Activated T-helper 1 cell treated with anti-CD3 and anti-CD28 coated beads, Interleukin-12 subunit alpha, Interleukin-12 subunit beta, Interleukin-2, Interleukin-4 antibody, amounts not matched to agents 30 ng/mL and 10 ng/mL and 1 ng/mL, durations not matched to agents 14 hours and 24 hours and 36 hours (primary cell): ENCODE measurements at places on chromosomes 13 and 19.
A peak's percentile ranks its signal among the peaks of the same experiment; 100 is the strongest.

DNA sequence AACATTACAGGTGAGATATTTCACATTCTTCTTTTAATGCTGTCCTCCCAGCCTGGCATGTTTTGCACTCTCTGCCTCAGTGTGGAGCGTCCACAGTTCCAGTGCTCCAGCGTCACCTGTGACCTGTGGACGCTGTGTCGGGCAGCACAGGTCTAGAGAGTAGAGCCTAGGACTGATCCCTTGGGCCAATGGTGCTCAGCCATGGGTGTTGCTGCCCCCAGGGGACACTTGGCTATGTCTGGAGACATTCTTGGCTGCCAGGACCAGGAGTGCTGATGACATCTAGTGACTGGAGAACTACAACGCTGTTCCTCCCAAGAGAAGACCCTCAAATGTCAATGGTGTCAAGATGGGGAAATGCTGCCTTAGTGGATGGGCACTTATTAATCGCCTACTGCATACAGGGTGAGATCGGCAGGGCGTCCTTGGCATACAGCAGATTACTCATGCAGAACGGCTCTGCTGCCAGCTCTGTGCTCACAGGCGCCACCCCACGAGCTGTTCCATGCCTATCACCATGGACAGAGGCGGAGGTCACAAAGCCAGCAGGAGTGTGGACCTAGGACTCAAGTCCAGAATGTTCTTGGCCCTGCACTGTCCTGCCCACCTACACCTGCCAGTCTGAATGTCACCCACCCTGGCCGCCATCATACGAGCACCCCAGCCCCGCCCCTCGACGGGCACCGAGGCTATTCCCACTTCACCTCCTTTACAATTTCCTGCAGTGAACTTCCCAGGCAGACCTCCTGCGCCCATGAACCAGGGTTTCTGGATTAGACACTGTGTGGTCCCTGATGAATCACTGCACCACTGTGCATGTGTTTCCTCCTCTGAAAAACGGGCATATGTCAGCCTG lies 13.9 kb upstream of the MADCAM1 start:
- DNase-seq = no peak

DNA sequence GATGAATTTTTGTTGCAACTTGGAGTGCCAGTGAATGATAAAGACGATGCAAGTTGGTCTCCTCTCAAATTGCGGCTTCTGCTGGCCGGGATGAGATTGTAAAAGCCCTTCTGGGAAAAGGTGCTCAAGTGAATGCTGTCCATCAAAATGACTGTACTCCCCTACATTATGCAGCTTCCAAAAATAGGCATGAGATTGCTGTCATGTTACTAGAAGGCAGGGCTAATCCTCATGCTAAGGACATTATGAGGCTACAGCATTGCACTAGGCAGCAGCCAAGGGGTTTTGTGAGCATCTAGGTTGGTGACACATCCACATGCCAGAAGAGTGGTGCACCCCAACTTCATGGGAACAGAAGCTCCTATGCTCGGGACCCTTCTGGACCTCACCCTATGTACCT lies 22.2 kb upstream of the KLF5 start:
- DNase-seq = no peak

- no peak for DNase-seq
Measured at GRCh38 chr19:48779636-48780035, 24.3 kb downstream of the FGF21 start.

- DNase-seq = no peak
Measured at GRCh38 chr19:40684280-40684679, 6.2 kb downstream of the NUMBL start.

- DNase-seq = no peak
Measured at GRCh38 chr19:34094960-34095359, 77.3 kb upstream of the LSM14A start.

DNA sequence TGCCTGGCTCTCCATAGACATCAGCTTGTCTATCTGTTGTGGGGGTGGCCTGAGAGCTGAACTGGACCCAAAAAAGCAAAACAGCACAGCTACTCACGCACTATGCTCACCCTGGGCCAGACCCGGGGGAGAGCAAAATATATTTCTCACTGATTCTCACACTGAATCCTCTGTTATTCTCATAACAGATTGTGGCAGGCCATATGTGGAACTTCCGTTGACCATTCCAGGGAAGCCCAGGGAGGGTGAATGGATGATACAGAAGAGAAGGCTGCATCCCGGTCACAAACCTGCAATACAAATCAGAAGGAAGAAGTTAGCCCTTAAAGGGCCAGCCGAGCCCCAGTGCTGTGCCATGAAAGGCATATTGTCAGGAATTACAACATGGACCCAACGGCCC lies 362.5 kb downstream of the ZNF536 start:
- no peak for DNase-seq

- no peak for DNase-seq
Measured at GRCh38 chr13:22427783-22428182, 753.0 kb upstream of the SGCG start.

- DNase-seq = peak; percentile 24
Measured at GRCh38 chr13:112873851-112874750, 94.9 kb upstream of the MCF2L start.
